ENCODE measurements at places on chromosomes 1 and 21. TPM values are rescaled to one million over a fixed set of nuclear protein-coding genes. Genes with fewer than 3 reads are reported as not detected.

LCE2B gene
- not detected for total RNA-seq

PLA2G2F gene
- total RNA-seq: not detected

GRCh38 chr1:222285526-222285925, 262.4 kb downstream of the HHIPL2 start:
- H3K27ac ChIP-seq: no peak overlapping the region
- DNase-seq: no peak
- no peaks in the 10 kb centered on the region for H3K27me3 ChIP-seq

GRCh38 chr1:66274634-66275033, 259.3 kb upstream of the SGIP1 start:
- no peak overlapping the region for H3K4me3 ChIP-seq
- peaks cover 26% of the 10 kb centered on the region for H3K27me3 ChIP-seq
- no peaks in the 10 kb centered on the region for H3K36me3 ChIP-seq
- DNase-seq: no peak
- H3K4me1 ChIP-seq: peaks cover 26% of the 10 kb centered on the region

Data from progenitor cell of endocrine pancreas (in vitro differentiated cells).